ENCODE measurements at places on chromosomes 11 and 22.

- no peak for DNase-seq
Measured at GRCh38 chr22:48954781-48955311, 872.8 kb downstream of the BRD1 start.

DNA sequence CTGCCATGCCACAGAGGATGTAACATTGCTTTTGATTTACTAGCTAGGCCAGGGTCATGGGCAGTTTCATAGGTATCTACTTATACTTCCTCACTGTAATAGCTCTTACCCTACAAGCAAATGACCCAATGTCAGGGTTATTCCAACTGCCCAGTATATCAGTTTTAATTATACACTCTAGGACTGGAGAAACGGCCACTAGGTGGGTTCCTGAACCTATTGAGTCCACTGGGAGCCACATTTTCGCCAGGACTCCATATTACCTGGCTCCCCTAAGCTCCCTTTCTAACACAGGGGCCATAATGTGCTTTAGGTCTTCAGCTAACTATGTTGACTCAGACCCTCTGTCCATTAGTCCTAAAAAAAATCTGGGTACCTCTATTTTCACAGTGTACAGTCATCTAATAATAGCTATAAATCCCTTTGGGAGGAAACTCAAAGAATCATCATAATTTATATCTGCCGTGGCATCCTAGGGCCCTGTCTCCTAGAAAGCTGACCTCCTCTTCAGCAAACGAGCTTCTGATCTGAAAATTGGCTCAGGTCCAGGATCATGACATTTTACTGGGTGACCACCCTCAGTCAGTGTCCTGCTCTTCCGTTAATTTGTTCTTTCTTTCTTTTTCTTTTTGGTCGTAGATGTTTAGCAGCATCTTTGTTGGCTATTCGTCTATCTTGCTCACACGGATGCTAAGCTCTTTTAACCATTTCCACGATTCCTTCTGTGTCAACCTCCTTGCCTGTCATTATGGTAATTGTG lies 244.3 kb downstream of the FAM76B start:
- no peak for DNase-seq

GRCh38 chr11:60830478-60831142 lies 11.3 kb upstream of the CCDC86 start:
- DNase-seq = no peak

DNA sequence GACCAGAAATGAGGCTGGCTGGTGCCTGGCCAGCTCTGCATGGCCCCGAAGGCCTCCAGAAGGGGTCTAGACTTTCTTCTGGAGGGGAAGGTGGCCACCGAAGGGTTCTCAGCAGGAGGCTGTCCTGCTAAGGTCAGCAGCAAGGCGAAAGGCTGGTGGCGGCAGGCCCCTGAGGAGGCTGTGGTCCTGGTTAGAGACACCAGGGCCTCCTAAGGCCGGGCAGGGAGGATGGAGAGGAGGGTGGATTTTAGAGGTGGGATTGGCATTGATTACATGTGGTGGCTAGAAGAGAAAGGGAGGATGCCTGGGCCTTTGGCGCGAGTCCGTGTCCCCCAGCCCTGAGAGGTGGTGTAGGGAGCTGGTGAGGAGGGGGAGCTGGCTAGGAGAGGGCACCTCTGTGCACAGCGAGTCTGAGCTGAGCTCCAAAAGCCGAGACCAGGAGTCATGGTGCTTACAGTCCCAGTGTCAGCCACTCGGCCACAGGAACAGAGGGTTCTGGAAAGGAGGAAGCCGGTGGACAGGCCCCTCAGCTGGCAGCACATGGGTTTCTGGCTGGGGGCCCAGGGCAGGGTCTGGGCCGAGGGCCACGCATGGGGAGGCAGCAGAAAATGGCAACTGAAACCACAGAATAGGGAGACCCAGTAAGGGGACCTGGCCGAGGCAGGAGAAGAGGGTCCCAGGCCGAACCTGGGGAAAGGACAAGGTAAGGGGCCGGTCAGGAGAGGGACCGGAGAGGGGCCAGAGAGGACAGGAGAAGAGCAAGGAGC lies 2.5 kb downstream of the FERMT3 start:
- DNase-seq = no peak

DNA sequence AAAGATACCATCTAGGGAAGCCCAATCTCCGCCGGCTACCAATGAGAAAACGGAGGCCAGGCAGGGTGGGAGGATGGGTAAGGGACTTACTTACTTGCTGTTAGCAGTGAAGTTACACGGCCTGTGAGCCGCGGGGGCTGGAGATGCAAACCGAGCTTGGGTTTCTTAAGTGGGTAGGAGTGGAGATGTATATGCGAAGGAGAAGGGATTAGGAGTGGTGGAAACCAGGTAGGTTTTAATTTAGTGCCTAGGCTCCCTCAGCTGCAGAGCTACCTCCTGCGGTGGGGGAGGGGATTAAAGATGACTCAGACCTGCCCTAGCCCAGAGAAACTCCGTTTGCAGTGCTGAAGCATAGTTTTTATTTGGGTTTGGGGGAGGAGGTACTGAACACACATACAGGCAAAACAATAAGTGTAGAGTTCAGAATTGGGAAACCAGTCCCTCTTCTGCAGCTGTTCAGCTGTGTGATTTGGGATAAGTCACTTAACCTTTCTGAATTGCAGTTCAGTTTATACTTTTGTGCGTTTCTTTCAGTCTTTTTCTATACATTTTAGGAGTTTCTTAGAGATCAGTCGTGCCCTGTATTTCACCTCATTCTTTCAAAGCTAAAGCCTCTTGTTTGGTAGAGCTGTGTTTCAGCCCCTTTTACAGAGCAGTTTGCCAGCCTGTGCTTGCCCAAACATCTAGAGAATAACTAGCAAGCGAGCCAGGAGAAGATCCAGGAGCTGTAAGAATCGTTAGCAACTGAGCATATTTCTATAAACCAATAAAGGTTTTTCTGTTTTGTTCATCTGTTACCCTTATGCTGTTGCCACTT lies 596 bp upstream of the TNRC6B start:
- DNase-seq = peak; percentile 75

GRCh38 chr11:121589946-121590537 lies 137.3 kb upstream of the SORL1-AS1 start:
- no peak for DNase-seq

DNA sequence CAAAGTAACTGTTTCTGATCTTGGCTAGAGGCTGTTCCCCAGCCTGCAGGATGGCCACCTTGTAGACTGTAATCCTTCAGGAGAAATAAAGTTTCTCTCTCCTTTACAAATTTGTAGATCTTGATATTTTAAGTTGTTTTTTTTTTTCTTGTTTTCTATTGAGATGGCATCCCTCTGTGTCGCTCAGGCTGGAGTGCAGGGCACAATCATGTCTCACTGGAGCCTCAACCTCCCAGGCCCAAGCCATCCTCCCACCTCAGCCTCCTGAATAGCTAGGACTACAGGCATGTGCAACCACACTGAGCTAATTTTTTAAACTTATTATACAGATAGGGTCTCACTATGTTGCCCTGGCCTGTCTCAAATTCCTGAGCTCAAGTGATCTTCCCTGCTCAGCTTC lies 389.8 kb upstream of the LRRC4C start:
- DNase-seq = no peak

- no peak for DNase-seq
Measured at GRCh38 chr22:39908737-39909136, 7.9 kb downstream of the GRAP2 start.

DNA sequence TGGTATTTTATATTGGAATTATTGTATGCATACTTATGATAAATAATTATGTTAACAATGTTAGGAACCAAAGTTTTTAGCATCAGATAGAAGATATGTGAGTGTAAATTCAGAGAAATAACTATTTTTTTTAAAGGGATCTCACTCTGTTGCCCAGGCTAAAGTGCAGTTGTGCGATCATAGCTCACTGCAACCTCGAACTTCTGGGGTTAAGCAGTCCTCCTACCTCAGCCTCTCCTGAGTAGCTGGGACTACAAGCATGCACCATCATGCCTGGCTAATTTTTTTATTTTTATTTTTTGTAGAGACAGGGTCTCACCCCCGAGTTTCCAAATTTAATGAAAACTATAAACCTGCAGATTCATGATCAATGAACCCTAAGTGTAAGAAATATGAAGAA lies 33.6 kb upstream of the RCE1 start:
- no peak for DNase-seq

GRCh38 chr22:47001288-47001687 lies 238.8 kb downstream of the TBC1D22A start:
- DNase-seq = no peak

GRCh38 chr11:82085493-82085892 lies 648.2 kb downstream of the FAM181B start:
- DNase-seq = no peak

GRCh38 chr22:50302041-50302541 lies 5.4 kb downstream of the PLXNB2 start:
- no peak for DNase-seq

DNA sequence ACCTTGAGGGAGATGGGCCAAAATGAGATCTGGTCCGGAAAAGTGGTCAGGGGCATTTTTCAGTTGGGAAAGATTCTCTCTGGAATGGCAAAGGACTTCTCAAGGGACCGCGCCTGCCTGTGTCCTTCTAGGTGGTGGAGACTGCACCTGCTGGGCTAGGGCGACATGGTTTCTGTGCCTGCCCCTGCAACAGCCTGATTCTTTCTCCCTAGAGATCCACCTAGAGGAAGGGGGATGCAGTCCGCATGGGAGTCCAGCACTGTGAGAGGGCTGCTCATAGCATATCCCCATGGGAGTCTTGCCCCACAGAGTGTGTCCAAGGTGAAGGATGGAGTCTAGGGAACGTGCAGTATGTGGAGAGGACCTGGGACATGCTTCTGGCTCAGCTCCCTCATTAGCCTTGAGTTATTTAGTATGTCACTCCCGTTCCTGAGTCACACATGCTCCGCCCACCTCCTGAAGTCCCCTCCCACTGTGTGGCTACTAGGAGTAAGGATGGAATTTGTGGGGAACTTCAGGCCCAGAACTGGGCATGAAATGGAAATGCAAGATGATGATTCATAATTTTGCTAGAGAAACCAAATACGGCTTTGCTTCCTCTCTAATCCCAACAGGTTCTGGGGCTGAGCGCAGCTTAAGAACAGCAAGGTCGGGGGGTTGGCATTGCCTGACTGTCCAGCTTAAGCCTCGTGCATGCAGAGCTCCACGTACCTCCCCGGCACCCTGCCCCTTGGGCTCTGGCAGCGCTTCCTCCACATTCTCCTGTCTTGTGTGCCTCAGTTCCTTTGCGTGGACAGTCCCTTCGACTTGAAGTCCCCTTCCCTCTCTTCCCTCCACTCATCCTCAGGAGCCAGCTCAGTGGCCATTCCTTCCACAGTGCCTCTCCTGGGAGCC lies 35.0 kb downstream of the GRIK4 start:
- DNase-seq = no peak

DNA sequence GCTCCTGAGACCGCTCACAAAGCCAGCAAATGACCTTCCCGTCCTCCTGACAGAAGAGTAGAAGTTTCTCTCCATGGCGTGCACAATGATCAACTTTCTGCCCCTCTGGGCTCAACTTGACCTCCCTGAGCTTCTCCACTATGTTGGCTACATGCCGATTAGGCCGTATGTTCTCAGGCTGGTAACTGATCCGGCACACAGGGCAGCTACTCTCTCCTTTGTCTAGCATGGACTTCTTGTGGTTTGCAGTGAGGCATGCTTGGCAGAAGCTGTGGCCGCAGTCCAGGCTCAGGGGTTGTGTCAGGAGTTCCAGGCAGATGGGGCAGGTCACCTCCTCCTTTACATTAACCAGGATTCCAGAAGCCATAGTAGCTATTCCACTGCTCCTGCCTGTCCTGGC lies 5.1 kb downstream of the TRIM5 start:
- no peak for DNase-seq

- no peak for DNase-seq
Measured at GRCh38 chr11:106706355-106706754, 311.9 kb downstream of the GUCY1A2 start.

DNA sequence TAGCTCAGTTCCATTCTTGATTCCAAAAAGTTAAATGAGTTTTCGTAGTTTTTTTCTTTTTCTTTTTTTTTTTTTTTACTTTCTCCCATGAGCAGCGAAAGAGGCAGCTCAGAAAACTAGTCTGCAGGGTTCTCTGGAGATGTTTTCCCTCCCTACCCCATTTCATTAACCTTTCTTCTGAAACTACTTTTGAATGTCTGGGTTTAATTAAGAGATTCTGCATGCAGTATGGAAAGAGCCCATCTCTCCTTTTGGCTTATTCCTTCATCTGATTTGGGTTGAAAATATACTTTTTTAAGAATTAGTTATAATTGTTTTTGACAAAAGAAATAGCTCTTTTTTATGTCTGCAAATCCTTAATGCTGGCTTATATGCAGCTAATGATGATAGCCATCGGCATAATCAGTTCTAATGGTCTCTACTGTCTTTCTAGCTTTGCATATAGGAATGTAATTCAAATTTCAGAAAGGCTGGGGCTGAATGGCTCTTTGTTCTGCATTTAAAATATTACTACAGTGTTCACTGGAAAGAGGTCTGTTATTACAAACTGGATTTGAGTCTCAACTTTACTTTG lies 265.3 kb downstream of the FAT3 start:
- DNase-seq = no peak

GRCh38 chr22:24140357-24140756 lies 40.9 kb upstream of the SUSD2 start:
- no peak for DNase-seq

GRCh38 chr11:32852207-32852606 lies 22.5 kb downstream of the PRRG4 start:
- DNase-seq = no peak

DNA sequence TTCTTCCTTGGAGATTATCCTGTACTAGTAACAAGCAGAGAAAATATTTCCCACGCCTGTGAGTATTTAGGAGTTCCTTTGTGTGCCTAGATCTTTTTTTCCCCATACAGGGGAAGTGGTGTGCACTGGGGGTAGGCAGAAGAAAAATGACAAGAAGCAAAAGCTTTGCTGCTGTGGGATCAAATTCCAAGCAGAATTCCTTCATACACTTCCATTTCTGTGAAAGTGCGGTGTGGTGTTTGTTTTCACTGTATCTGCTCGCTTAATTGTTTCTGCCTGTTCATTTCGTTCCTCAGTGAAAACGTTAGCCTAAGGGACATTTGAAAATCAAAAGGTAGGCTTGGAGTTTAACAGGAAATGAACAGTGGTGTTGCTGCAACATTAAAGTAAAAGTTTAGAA lies 47.9 kb downstream of the BLID start:
- no peak for DNase-seq

- DNase-seq = no peak
Measured at GRCh38 chr22:50600538-50600937, at the start of gene MAPK8IP2. Gene MAPK8IP2 (plus strand): TSS chr22:50600793. CDS start chr22:50600819, 26 bp downstream.

DNA sequence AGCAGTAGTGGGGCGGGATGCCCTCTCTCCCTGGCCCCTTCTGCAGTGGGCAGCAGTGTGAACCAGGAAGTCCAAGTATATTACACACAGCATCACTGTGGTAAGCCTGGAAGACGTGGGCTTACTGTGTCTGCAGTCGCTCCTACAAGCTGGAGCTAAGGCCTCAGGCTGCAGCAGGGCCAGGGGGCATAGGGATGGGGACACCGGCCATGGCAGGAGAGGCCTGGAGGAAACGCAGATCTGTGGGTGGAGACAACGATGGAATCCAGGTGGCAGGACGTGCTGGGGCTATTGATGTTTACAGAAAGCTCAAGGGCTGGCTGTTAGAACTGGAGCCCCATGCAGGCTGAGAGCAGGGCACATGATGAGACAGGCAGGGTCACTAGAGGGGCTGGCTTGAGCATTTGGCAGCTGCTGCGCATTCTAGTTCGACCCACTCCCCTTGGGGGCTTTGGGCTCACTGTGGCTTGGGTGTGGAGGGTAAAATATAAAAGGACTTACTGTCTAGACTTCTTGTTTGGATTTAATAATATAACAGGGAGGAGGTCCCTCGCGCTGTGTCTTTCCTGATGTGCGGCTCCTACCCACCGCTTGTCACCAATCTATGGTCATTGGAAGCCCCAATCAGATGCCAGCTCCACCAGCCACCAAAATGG lies 539.5 kb downstream of the TBC1D22A start:
- no peak for DNase-seq

Data from stimulated activated CD4-positive, alpha-beta T cell treated with anti-CD3 and anti-CD28 coated beads, TNF-alpha, amount 100 ng/mL, for 48 hours (primary cell).